Activated CD8-positive, alpha-beta memory T cell treated with anti-CD3 and anti-CD28 coated beads, Interleukin-2, amount 50 U/mL, for 48 hours (primary cell): ENCODE measurements at places on chromosomes 3 and 15.

GRCh38 chr15:34012461-34013028 is 26.5 kb downstream of the AVEN start:
- no peak for DNase-seq

GRCh38 chr15:83110381-83110780 is 2.9 kb downstream of the TM6SF1 start:
- DNase-seq: no peak

DNA sequence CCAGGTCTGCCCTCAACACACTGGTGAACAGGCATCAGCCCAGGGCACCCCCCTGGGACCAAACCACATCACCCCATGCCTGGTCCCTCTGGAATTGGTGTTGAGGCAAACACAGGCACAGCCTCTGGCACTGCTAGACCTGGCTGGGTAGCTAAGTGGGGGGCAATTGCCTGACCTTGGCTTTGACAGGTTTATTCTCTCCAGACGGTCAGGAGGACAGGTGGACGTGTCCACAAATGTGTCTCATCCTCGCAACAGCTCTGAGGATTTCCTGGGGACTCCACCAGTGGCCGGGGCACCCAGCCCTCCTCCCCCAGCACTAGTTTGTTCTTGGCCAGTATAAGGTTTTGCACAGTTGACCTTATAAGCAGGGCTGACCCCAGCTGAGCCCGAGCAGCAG is 31.3 kb downstream of the TKT start:
- no peak for DNase-seq

- no peak for DNase-seq
Measured at GRCh38 chr3:23161896-23162570, 41.1 kb upstream of the UBE2E2 start.

DNA sequence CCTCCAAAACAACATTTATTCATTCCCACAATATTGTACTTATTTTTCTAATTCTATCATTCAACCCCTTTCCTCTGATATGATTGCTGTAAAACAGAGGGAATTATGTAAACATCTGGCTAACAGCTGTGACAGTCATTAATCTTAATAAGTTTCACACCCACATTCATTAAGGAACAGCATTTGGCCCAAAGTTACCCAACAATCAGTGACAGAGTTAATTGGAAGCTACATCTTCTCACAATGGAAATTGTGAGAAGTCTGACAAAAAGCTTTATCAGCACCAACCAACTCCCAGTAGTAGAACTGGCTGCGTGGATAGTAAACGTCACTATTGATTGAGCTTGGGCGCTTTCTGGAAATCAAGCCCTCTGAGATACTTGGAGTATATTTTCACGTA is 165.8 kb upstream of the SLC24A5 start:
- DNase-seq: no peak

GRCh38 chr15:65246026-65246714 is 34.9 kb upstream of the CILP start:
- DNase-seq: no peak

DNA sequence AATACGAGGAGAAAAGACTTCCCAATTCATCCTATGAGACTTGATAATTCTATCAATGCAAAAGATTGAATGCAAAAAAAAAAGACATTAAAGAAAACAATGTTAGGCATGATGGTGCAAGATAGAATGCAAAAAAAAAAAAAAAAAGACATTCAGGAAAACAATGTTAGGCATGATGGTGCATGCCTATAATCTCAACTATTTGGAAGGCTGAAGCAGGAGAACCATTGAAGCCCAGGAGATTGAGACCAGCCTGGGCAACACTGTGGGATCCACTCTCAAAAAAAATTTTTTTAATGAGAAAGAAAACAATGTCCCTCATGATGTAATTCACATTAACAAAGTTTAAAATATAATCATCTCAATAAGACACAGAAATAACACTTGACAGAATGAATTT is 75.9 kb downstream of the MYO9A start:
- no peak for DNase-seq

- DNase-seq: no peak
Measured at GRCh38 chr3:193909387-193909786, 226.6 kb upstream of the HES1 start.

DNA sequence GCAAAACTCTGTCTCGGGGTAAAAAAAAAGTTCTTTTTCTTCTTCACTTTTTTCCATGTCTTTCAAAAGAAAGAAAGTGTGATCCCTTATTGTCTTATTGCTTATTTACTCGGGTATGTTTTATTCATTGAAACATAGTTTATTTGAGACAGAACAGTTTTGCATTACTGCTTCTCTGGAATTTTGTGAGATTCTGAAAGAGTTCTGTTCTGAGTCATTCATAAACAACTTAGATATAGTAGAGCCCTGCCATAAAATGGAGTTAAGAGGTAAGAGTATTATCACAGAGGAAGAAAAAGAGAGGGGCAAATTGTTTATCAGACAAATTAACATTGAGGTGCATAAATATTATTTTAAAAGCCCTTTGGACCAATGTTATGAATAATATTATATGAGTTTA is 522.2 kb downstream of the ROBO2 start:
- no peak for DNase-seq

GRCh38 chr15:73017987-73018386 is 34.3 kb upstream of the NEO1 start:
- DNase-seq: no peak

DNA sequence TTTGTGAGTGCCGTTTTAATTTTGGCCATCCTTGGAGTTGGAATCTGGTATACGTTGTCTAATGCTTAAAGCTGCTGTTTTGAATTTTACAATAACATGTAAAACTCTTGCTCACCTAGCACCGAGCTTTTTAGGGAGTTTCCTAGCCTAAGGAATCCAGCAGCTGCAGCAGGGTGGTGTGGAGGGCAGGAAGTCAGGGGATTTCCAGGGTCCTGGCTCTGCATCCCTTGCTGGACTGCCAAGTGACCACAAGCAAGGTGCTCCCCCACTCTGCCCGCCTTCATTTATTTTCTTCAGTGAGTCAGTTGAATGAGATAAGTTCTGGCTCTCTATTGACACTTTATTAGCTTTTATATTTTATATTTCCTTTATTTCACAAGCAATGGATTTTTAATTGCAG is 113.7 kb downstream of the ATG7 start:
- DNase-seq: no peak

GRCh38 chr3:190886945-190887344 is 24.5 kb upstream of the GMNC start:
- DNase-seq: no peak

DNA sequence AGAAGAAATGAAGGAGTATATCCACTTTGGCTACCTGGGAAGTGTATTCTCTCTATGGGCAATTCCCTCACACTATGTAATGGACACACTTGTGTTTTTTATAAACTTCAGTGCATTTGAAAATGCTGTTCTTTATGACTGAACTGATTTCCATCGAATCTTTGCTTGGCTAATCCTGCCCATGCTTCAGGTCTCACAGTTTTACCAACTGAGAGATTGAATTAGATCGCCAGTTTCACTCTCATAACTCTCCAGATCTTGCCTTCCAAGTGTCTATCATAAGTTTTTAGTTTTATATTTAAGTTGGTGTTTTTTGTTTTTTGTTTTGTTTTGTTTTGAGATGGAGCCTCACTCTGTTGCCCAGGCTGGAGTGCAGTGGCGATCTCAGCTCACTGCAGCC is 73.5 kb upstream of the MBNL1 start:
- DNase-seq: no peak

GRCh38 chr3:95923496-95924210 is 890.7 kb upstream of the EPHA6 start:
- no peak for DNase-seq

DNA sequence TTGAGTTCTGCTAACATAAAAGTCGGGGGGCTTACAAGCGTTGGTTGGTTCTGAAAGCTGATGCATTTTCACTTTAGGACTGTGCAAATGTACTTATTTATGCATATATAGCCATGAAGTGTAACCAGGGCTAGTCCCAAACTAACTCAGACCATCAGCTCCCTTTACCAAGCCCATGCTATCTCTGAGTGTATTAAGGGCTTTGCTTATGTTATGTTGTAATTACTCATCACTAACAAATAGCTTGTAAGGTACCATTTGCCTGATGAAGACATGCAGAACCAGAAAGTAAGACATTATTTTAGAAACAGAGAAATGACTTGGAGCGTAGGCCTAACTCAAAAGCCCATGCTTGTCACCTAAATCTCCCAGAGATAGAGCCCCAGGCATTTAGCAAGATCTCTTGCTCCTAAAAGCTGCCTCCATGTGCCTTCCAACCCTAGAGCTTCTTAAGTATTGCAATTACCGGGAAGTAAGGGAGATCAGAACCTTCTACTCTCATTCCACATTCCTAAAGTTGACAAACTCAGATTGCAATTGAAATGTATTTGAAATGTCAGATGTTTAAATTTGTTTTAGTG is 362.9 kb upstream of the RBMS3 start:
- no peak for DNase-seq

GRCh38 chr15:101246391-101246790 is 5.5 kb downstream of the CHSY1 start:
- DNase-seq: no peak

- no peak for DNase-seq
Measured at GRCh38 chr3:130480736-130481135, 36.2 kb upstream of the COL6A6 start.

- DNase-seq: no peak
Measured at GRCh38 chr3:128784232-128784631, 58.2 kb downstream of the RAB7A start.

DNA sequence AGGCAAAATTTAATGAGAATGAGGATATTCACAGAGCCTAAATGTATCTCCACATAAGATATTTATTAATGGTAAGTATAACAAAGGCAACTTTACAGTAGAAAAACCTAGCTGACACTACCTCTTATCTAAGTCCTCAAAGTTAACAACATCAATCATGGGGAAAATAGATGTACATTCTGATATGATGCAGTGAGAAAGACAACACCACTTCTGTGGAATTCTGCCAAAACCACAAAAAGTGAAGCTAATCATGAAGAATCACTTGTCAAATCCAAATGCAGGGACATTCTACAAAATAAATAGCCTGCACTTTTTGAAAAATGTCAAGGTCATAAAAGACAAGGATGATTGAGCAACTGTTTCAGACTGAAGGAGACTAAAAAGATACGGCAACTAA is 27.5 kb upstream of the EOMES start:
- DNase-seq: no peak

- peak; percentile 34 for DNase-seq
Measured at GRCh38 chr3:42704136-42704841, 1.7 kb upstream of the HHATL start.

- no peak for DNase-seq
Measured at GRCh38 chr3:144242747-144243146, 271.1 kb downstream of the DIPK2A start.

GRCh38 chr15:91456251-91456718 is 356.2 kb downstream of the SV2B start:
- DNase-seq: no peak

DNA sequence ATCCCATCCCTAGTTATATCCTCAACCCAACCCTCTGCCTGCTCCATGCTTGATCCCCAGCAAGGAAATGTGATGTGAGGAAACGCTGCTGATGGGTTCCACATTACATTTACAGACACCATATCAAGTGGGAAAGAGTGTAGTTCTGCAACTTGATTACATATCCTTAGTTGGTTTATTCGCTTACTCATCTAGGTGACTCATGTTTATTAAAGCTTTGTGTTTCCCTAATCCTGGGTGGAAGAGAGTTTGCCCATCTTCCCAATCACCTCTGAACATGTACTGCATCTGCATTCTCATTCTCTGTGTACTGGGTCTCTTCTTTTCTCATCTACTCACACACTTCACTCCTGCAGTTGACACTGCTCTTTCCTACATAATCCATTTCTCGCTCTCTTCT is 91.7 kb upstream of the PDZRN3 start:
- no peak for DNase-seq

DNA sequence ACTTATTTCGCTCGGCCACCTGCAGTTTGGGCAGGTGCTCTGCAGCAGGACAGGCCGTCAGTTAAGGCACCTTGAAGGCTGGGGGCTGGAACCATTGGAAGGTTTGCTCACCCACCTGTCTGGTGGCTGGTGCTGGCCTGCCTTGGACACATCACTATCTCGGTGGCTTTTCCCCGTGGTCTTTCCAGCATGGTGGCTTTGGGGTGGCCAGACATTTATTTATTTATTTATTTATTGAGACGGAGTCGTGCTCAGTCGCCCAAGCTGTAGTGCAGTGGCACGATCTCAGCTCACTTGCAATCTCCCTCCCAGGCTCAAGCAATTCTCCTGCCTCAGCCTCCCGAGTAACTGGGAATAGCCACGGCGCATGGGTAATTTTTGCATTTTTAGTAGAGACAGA is 11.7 kb downstream of the ISG20 start:
- DNase-seq: peak; percentile 49

- DNase-seq: no peak
Measured at GRCh38 chr15:57309856-57310760, 66.2 kb upstream of the CGNL1 start.

DNA sequence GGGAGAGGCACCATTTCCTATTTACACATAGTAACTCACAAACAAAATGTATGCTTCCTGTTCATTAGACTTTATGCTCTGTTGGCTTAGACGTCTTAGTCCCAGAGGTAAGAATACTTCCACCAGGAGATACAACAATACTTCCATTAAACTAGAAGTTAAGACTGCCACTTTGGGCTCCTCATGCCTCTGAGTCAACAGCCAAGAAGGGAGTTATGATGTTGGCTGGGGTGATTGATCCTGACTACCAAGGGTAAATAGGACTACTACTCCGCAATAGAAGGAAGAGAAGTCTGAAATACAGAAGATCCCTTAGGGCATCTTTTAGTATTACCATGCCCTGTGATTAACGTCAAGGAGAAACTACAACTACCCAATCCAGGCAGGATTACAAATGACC is 43.5 kb upstream of the ABI3BP start:
- DNase-seq: no peak

GRCh38 chr3:97927704-97928103 is 44.5 kb downstream of the RIOX2 start:
- DNase-seq: no peak

- DNase-seq: no peak
Measured at GRCh38 chr3:197573048-197573767, 17.4 kb upstream of the BDH1 start.

GRCh38 chr3:312160-312733 is 115.7 kb downstream of the CHL1 start:
- DNase-seq: no peak

GRCh38 chr15:56923174-56923591 is 4.7 kb downstream of the TCF12 start:
- DNase-seq: no peak

GRCh38 chr3:153314038-153314437 is 152.0 kb downstream of the RAP2B start:
- DNase-seq: no peak

DNA sequence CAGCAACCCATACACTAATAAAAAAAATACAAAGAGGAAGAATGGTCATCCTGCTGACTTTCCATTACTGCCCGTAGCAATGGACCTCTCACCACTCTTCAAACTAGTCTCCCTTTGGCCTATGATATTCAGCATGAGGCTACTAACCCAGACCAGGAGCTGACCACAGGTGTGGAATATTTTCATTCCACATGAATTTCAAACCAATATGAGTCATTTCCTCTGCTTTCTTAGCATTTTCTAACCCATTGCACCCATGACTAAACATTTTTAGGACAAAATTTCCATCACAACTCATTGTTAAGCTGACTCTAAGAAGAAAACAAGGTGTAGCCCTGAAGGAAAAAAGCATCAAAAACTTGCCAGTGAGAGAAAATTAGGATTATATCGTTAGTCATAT is 34.0 kb upstream of the ZPLD1 start:
- DNase-seq: no peak

- DNase-seq: no peak
Measured at GRCh38 chr3:65723985-65724384, 314.7 kb downstream of the MAGI1 start.
